Activated CD4-positive, alpha-beta T cell treated with anti-CD3 and anti-CD28 coated beads, Interleukin-2, amount 50 U/mL, for 4 hours (primary cell): ENCODE measurements at places on chromosomes 7 and 10.

GRCh38 chr10:126568809-126569385, 101.6 kb downstream of the C10orf90 start:
- no peak for DNase-seq

DNA sequence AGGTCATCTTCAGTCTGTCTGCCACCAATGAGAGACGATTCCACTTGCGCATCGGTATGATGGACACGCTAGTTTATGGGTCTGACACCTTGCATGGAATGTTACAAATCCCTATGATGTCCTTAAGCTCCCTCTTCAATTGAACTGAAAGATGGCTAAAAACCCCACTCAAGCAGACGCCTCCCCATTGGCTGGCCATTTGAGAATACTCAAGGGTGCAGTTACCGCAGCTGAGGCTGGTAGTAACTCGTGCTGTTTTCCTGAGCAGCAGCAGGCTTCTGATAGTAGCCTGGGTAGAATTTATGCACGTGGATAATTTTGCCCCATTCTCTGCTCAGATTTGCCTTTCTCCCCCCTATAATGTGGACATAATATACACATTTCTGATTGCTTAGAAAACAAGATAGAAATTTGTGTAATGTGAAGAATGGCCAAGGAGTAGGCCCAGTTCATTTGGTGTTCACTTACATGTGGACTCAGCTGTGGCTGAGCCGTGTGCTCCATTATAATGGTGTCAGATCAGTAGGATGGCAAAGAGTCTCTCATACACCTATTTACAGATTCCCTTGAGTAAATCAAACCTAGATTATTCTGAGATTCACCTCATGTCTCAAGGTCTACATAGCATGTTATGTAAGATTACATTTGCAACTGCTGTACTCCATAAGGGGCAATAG, 142.8 kb downstream of the HIBADH start:
- no peak for DNase-seq

- no peak for DNase-seq
Measured at GRCh38 chr10:50561816-50562215, 61.9 kb downstream of the SGMS1 start.

DNA sequence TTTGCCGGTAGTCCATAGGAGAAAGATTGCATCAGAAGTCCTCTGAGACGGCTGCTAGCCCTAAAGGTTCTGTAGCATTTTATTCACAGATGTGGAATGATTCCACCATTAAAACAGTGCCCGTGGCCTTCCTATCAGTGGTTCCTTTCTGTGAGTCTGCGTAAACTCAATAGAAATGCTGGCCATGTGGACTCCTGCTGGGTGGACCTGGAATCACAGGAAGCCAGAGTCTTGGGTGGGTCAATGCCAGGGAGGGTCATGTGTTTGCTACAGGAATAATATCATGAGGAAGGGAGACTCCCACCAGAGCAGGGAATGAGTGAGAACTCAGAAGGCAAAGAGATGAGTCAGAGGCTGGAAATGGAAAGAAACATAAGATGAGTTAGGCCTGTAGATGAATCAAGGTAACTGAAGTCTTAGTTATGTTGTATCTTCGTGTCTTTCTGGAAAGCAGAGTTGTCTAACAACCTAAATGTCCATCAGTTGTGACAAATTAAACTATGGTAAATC, 410.4 kb upstream of the AUTS2 start:
- no peak for DNase-seq

DNA sequence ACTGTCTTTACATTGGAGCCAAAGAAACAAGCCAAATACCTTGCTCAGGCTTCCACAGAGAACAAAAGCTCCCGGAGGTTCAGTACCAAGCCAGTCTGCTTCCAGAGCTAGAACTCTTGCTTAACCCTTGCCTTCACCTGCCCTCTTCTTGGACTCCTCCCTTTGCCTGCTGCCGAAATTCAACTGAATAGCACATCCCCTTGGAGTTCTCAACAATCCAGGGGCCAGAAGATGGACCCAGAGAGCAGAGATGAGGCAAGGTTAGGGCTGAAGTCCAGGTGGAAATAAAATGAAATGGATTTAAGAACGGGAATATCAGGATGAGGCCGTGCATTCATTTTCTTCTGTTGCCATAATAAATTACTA, 876 bp upstream of the PIK3AP1 start:
- no peak for DNase-seq

- DNase-seq = no peak
Measured at GRCh38 chr10:10803278-10803677, 214.4 kb upstream of the CELF2 start.

GRCh38 chr7:154855366-154855765, 147.6 kb downstream of the PAXIP1 start:
- DNase-seq = no peak

GRCh38 chr7:80467069-80467468, 44.8 kb downstream of the GNAT3 start:
- DNase-seq = no peak

DNA sequence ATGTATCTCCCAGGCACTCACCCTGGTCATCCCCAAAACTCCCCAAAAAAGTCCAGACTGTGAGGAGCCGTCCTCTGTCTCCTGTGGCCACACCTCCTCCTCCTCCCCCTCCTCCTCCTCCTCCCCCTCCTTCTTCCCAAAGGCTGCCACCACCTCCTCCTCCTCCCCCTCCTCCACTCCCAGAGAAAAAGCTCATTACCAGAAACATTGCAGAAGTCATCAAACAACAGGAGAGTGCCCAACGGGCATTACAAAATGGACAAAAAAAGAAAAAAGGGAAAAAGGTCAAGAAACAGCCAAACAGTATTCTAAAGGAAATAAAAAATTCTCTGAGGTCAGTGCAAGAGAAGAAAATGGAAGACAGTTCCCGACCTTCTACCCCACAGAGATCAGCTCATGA, 7.1 kb downstream of the LMOD2 start:
- no peak for DNase-seq

DNA sequence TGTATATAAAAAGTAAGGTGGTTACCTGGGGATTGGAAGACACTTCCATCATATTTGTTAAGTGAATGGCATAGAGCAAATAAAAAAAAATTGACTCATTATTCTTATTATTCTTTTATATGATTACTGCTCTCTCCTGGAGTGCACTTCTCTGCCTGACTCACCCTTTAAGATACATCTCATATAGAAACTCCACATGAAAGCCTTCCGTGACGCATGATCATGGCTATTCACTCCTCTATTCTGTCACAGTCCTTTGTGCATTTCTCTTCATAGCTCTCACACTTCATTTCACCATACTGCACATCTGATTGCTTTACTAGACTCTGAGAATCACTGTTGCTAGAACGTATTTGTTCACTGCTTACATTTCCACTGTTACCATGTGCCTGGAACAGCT, 597.3 kb downstream of the CNTNAP2 start:
- no peak for DNase-seq

- no peak for DNase-seq
Measured at GRCh38 chr7:87797798-87798403, 78.3 kb downstream of the SLC25A40 start.

- DNase-seq = no peak
Measured at GRCh38 chr10:102421757-102422512, 1.3 kb downstream of the FBXL15 start.

GRCh38 chr7:96649981-96650380, 59.7 kb downstream of the SEM1 start:
- no peak for DNase-seq

DNA sequence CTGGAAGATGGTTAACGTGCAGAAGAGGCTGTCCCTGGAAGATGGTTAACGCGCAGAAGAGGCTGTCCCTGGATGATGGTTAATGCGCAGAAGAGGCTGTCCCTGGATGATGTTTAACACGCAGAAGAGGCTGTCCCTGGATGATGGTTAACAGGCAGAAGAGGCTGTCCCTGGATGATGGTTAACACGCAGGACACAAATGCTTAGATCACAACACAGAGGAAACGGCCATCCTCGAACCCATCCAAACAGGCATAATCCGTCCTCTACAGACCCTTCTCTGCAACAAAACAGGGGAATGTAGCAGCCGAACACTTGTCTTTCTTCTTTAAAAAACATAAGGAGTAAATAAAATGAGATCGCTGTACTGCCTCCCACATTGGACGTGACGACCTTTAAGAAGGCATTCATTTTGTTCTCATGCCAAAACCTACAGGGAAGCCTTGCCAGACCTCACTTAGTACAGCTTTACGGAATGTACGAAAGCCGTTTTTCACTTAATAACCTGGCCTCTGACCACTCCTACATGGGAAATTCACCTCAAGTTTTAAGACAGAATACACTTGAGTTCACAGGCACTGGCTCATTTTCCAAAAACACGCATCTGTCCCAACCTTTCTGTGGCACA, 245.2 kb downstream of the ZMYND11 start:
- no peak for DNase-seq

DNA sequence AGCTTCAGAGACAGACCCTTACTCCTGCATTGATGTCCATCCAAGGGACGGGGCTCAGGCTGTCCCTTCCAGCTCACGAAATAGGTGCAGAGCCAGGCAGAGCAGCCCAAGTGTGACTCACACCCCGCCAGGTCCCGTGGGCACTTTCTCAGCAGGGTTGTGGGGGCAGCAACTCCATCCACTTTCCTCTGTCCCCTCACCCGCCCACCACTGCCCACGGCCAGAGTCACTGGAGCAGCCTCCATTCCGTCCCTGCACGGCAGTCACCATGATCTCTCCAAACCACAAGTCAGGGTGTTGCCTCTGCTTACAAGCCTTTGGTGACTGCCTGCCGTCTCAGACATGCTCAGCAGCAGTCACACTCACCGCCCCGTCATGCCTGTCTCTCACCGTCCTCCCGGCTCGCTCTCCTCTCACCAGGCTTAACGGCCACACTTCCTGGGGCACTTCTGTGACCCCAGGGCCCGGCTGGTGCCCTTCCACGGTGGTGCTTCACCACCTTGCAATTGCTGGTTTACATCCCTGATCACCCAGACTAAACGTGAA, 39.3 kb downstream of the CALML3 start:
- DNase-seq = peak; percentile 45

DNA sequence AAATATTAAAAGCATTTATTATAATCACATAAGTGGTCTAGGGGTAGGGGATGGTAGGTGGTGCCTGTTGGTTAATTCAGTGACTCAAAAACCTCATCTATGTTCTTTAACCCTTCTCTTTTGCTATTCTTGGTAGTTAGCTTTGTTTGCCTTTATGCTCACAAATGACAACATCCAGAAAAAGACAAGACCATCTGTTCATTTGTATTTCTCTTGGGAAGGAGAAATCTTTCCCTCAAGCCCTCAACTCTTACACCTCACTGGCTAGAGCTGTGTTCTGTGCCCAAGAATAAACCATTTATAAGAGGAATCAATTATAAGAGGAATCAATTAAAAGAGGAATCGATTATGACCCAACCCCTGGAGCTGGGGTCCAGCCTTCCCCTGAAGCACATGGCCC, 10.8 kb upstream of the IFRD1 start:
- DNase-seq = no peak

GRCh38 chr7:39404907-39405306, 161.3 kb upstream of the YAE1 start:
- no peak for DNase-seq

DNA sequence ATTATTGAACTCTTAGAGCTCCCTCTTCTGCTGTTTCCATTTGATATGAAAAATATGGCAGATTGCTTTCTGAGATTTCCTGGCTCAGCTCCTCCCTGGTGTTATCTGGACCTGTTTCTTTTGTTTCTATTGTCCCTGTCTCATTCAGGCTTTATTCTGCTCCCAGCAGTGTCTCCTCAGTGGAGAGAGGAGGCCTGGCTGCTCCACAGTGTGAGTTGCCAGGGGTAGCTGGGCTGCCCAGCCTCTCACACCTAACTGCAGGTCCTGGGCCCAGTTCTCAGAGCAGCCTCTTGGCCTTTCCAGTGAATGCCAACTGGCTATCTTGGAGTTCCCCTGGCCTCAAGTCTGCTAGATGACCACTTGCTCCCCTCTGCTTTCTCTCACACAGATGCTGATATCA, 127.0 kb downstream of the VPS41 start:
- DNase-seq = no peak

DNA sequence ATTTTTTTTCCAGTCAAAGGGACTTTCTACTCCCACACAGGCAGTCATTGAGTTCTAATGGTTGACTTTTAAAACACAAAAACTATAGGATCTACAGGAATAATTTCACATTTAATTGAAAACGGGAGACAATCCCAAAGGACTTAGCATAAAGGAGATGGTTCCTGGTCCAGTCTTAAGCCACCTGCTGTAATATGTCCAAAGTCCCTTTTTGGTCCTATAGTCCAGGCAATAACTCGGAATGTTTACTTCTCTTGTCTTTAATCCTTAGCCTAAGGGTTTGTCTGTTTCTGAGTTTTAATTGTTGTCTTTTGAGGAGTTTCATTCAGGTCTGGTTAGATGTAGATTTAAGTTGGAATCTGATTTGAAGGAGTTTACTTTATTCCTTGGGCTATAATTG, 184.9 kb downstream of the BAMBI start:
- no peak for DNase-seq

DNA sequence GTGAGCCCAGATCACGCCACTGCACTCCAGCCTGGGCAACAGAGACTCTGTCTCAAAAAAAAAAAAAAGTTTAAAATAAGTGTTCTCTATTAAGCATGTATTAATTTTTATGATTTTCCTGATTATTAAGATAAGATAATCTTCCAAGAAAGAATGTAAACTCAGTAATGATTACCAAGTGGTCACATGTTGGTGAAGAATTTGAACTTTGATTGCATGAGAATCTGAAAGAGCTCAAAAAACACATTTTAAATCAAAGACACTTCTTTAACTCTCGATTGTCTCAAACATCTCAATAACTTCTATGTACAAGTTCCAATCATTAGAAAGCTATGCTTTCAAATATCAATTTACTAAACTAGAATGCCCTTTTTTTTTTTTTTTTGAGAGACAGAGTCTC, 33.8 kb downstream of the SNX8 start:
- DNase-seq = no peak

- no peak for DNase-seq
Measured at GRCh38 chr7:549891-550625, 30.4 kb upstream of the PDGFA start.

- no peak for DNase-seq
Measured at GRCh38 chr10:71939861-71940474, 24.2 kb upstream of the CHST3 start.

GRCh38 chr7:122629412-122629953, 69.4 kb downstream of the RNF133 start:
- DNase-seq = no peak

GRCh38 chr7:94999069-94999351, 91.6 kb downstream of the PPP1R9A start:
- no peak for DNase-seq

- no peak for DNase-seq
Measured at GRCh38 chr10:112433136-112433535, 13.6 kb downstream of the ZDHHC6 start.
